HT1080 (cell line): ENCODE measurements at places on chromosomes 1 and 21. TPM values are rescaled to one million over a fixed set of nuclear protein-coding genes. Genes with fewer than 3 reads are reported as not detected.
A peak's percentile ranks its signal among the peaks of the same experiment; 100 is the strongest.

DNA sequence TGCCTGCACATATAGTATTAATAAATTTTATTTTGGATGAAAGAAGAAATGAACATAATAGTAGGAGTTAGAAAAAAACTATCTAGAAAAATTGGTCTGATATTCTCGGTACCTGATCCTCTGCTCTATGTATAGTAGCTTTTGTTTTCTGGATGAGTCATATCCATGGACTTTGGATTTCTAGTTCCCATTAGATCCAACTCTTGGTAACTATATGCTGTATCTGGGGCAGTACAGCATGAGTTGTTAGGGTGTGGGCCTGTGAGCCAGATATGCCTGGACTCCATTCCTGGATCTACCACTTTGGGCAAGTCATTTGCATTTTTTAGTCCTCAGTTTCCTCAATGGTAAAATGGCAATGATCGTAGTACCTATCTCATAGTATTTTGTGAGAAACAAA lies 372.2 kb upstream of the PKN2 start:
- DNase-seq: peak; percentile 82

DNA sequence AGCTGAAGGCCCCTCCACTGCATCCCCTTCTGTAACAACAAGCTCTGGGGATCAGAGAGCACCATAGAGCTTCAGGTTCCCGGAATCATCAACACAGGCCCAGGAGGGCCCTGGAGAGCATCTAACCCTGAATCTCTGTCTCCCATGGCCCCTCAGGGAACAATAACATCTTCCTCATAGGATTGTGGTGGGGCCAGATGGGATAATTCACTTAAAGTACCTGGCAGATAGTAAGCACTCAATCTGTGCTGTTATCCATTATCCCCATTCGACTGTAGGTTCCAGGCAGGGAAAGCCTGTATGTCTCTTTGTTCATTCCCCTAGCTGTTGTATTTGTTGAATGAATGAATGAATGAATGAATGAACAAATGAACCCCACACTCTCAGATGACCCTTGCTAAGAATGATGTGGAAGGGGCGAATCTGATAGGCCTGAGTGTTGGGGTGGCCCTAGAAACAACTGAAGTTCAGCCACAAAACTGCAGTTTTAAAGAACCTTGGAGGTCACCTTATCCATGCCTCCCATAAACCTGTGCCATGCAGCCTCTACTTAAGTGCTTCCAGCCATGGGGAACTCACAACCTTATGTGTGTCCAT lies 14.5 kb downstream of the LAPTM5 start:
- DNase-seq: no peak

DNA sequence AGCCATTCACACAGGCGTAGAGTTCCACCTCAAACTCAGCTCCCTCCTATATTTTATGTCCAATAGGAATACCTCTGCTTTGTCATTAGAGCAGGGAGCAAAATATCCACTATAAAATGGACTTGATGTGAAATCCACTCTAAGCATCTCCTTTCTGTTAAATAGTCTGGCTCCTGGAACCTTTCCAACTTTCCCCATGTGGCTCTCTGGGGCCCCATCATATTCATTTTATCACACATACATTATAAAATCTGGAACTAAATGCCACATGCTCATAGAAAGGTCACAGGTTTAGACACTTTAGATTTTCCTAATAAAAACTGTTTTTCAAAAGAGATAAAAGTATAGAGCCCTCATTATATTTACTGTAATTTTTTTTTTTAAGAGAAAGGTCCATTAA lies 82.1 kb downstream of the PTPN14 start:
- DNase-seq: no peak

- no peak for DNase-seq
These were observed 120.8 kb upstream of the ADGRL2 start for GRCh38 chr1:81679942-81680341.

GRCh38 chr1:203227371-203228083 lies 1.9 kb downstream of the CHIT1 start:
- no peak for DNase-seq

DNA sequence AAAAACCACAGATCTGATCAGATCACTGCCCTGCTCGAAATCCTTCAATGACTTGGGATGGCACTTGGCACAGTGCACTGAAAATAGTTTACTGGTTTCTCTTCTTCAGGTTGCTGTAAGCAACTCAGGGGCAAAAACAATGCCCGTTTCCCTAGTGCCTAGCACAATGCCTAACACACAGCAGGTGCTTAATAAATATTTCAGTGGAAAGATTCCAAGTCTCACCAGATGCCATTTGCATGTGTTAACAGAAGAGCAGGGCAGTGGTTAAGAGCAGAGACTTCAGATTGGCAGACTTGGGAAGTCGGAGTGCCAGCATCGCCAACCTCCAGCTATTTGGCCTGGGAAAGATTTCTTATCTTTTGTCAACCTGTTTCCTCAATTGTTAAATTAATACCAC lies 10.9 kb upstream of the METTL25B start:
- DNase-seq: no peak

DNA sequence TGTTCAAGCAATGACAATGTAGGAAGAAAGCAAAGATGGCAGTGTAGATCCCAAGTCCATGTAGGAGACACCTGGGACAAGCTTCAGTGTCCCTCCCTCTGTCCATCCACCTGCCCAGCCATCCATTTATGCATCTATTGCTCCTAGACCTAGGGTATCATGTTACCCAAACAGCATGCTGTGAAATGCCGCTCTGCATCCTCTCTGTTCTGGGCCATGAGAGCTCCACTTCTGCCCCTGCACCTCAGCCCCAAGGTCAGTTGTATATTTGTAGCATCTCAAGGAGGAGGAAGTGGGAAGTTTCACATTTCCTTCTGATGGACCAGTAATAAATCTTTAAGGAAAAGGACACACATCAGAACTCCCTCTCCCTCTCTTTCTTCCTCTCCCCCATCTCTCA lies 27.9 kb upstream of the TSPEAR start:
- DNase-seq: no peak

DNA sequence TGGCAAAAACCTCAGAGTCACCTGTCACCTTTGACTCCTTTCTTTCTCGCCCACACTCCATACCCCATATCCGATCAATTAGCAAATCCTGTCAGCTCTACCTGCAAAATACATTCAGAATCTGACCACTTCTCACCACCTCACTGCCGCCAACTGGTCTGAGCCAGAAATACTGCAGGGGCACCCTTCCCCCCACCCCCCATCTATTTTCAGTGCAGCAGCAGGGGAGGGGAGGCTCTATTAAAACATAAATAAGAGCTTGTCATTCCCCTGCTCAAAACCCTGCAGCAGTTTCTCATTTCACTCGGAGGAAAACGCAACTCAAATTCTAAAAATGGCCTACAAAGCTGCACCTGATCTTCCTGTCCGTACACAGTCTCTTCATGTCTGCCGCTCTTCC lies 3.9 kb downstream of the PKLR start:
- DNase-seq: no peak

GRCh38 chr1:13888351-13888986 lies 188.5 kb downstream of the PRDM2 start:
- no peak for DNase-seq

GRCh38 chr1:240134113-240134512 lies 42.4 kb downstream of the FMN2 start:
- DNase-seq: no peak

DNA sequence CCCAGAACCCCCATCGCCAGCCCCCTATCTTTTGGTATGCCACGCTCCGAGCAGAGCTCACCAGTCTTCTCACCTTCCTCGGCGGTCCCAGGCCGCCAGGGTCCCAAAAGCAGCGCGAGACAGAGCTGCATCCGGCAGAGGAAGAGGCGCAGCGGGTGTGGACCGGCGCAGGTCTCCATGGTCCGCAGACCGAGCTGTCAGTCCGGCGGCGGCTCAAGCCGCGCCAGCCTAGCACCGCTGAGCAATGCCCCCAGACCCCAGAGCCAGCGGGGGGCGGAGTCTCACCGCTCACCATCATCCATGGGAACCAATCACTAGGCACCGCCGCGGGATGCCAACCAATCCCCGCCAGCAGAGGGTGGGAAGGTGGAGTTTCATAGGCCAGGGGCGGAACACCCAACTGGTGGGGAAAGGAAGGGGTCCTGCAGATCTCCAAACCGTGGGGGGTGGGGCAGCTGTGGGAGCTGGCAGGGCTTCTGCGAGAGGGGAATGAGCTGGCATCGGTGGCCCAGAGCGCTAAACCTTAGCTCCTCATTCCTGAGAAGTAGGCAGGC lies at the start of gene EPHA10:
EPHA10 (minus strand) TSS at position 233 of the 554 bp plus-strand sequence; CDS start at position 179, 54 bp downstream.
- no peak for DNase-seq

- DNase-seq: no peak
These were observed 30.6 kb downstream of the RGS2 start for GRCh38 chr1:192839162-192840066.

DNA sequence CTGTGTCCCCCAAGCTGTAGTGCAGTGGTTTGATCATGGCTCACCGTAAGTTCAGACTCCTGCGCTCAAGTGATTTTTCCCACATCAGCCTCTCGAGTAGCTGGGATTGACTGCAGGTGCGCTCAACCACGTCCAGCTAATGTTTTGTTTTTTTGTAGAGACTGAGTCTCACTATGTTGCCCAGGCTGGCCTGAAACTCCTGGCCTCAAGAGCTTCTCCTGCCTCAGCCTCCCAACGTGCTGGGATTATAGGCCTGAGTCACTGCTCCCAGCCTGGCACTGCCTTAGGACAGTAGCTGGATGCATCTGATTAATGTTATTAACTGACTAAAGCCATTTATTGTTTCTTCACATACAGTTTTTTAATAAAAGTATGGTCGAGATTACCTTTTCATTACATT lies 40.2 kb downstream of the RNF11 start:
- no peak for DNase-seq

DNA sequence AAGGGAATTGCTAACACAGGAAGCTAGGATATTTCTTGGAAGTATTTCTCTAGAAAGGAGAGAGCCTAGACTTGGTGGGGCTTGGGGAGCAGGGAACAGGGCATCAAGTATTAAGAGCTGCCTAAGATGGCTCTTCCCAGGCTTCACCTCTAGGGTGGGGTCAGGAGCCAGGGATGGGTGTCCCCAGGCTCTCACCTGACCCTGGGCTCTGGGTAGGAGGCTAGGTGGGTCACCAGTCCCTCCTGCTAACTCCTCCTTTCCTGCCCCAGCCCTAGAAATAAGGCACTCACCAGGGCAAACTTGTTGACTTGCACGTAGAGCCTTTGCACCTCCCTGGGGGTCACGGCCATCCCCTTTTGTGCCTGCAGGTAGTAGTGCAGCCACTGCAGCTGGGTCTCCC lies 15.0 kb downstream of the ETNK2 start:
- no peak for DNase-seq

GRCh38 chr1:188432427-188432826 lies 1603.7 kb downstream of the PLA2G4A start:
- no peak for DNase-seq

DNA sequence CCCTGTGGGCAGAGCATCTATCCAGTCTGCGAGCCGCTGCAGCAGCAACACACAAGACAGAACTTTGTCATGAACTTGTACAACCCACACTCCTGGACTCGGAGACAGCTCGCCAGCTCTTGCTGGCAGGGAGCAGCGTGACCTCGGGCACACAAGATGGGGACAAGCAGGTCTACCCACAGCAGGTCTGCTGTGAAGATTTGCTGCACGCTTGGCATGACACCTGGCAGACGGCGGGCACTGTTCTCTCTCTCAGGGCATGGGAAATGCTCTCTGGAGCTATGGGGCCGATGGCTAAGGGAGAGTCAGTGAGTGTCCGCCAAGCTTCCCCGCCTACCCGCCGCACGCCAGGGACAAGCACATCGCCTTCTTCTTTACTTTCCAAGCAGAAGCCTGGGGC lies 90.0 kb downstream of the STUM start:
- no peak for DNase-seq

GRCh38 chr1:229065613-229066012 lies 205.3 kb upstream of the RAB4A start:
- no peak for DNase-seq

GRCh38 chr1:84293766-84294165 lies 7.7 kb upstream of the SAMD13 start:
- no peak for DNase-seq

DNA sequence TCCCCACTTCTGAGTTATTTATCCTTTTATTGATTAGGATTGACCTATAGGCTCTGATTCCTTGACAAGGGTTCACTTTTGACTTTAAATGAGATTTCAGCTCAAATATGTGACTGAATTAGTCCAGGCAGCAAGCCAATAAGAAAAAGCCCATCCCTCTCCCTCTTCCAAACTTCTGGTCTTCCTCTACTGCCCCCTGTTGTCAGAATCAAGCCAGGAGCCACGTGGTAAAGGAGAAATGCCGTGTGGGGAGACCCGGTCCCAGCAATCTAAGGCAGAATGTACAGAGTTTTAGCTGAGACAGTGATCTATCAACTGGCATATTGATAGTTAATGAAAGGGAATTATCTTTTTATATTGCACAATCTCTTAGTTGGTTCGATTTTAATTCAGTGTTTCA lies 5.2 kb downstream of the ADAMTS5 start:
- DNase-seq: no peak

GRCh38 chr1:54798769-54799641 lies 2.1 kb downstream of the TTC22 start:
- no peak for DNase-seq

DNA sequence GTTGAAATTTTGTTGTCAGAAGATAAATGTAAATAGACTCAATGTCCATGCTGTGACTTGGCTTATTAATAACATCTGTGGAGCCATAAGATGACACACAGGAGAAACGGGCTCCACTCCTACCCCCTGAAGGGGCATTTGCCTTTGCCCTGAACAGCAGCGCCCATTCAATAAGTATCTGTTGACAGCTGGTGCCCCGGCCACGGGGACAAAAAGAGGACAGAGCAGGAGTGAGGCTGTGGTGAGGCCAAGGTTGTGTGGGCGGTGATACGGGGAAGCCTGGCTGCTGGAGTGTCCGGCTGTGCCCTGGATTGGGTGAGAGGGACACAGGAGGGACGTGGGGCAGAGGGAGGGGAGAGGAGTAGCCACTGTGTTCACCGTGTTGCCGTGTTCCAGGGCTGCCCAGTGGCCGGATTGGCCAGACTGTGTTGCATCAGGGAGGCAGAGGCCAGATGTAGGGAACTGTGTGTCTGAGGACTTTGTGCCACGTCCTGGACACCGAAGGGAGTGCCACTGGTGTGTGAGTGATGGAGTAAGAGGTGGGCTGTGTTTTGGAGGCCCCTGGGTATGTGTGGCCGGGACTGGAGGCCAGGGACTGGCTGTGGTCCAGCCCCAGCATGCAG lies 15.1 kb downstream of the PRMT2 start:
- no peak for DNase-seq

- no peak for DNase-seq
These were observed 48.7 kb downstream of the DMAP1 start for GRCh38 chr1:44261962-44262361.

GRCh38 chr1:40926441-40926840 lies 53.1 kb upstream of the CTPS1 start:
- DNase-seq: no peak

Gene TFF2
- total RNA-seq: not detected in 2 replicates

Gene SPRR4
- not detected in 2 replicates for total RNA-seq

Gene PGLYRP3
- total RNA-seq: not detected in 2 replicates

Gene HSPB7
- total RNA-seq: not detected in 2 replicates

Gene GPR161
- 12.8 and 13.4 TPM in 2 replicates for total RNA-seq

Gene MARK1
- total RNA-seq: 2.0 and 3.1 TPM in 2 replicates

Gene SEC16B
- 0.59 and 1.5 TPM in 2 replicates for total RNA-seq

Gene LAD1
- not detected in 2 replicates for total RNA-seq

Gene TNFRSF18
- total RNA-seq: not detected in 2 replicates

Gene C1orf216
- total RNA-seq: 14.6 and 16.7 TPM in 2 replicates

Gene OR2L5
- not detected in 2 replicates for total RNA-seq

Gene LHX8
- not detected in 2 replicates for total RNA-seq

Gene FAM177B
- not detected in 2 replicates for total RNA-seq

Gene WLS
- 40.5 and 61.4 TPM in 2 replicates for total RNA-seq
